IPS DF 6.9 (cell line): ENCODE measurements at places on chromosomes 5 and 9.
A peak's percentile ranks its signal among the peaks of the same experiment; 100 is the strongest.

- H3K4me1 ChIP-seq: no peaks in the 10 kb centered on the region
- H3K4me3 ChIP-seq: no peak overlapping the region
- no peak for DNase-seq
Measured at GRCh38 chr9:117101008-117101407, 313.8 kb downstream of the ASTN2 start.

DNA sequence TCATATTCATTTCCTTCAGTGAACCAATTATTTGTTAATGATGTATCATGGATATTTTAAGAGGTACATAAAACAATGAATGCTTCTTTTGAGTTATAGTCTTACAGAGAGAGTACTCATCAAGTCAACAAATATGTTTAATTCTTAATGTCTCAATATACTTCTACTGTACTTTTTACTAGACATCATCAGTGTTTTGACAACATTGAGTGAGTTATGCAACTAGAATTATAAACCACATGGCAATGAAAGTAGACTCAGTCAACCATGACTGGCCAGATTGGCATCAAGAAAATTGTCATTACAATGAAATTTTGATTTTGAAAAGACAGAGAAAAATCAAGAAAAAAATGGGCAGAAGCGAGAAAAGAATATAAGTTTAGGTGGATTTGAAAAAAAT lies 1248.1 kb upstream of the CDH18 start:
- no peaks in the 10 kb centered on the region for H3K4me1 ChIP-seq
- no peak overlapping the region for H3K4me3 ChIP-seq
- DNase-seq: no peak
- no peak overlapping the region for H3K27ac ChIP-seq

- no peak for DNase-seq
- no peak overlapping the region for H3K4me3 ChIP-seq
- H3K4me1 ChIP-seq: no peaks in the 10 kb centered on the region
- H3K36me3 ChIP-seq: no peaks in the 10 kb centered on the region
- no peak overlapping the region for H3K27ac ChIP-seq
- H3K27me3 ChIP-seq: no peaks in the 10 kb centered on the region
Measured at GRCh38 chr5:956941-957747, 51.5 kb upstream of the NKD2 start.

- no peak overlapping the region for H3K4me3 ChIP-seq
- DNase-seq: peak; percentile 31
- no peak overlapping the region for H3K27ac ChIP-seq
- no peaks in the 10 kb centered on the region for H3K4me1 ChIP-seq
Measured at GRCh38 chr5:36777105-36777757, 99.3 kb upstream of the NIPBL start.

GRCh38 chr9:33111631-33112030 lies 35.2 kb upstream of the SMU1 start:
- H3K4me1 ChIP-seq: 0 out of 2 replicates have a peak, but pooled peaks cover 3% of the 10 kb centered on the region
- H3K36me3 ChIP-seq: no peaks in the 10 kb centered on the region
- no peak overlapping the region for H3K27ac ChIP-seq
- no peak overlapping the region for H3K4me3 ChIP-seq
- no peaks in the 10 kb centered on the region for H3K27me3 ChIP-seq

DNA sequence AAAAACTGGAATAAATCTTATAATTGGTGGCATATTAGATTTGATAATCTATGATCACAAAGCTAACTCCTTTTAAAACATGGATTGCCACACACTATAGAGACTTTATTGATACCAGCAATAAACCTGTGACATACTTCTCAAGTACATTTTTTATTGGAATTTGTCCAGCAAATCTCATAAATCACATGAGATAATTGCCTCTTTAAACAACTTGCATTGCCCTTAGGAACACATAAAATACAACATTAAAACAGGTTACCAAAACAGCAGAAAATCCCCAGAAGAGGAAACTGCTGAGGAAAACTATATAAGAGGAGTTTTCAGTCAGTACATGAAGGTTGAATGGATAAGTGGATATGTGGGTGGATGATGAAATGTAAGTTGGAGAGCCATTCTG lies 124.6 kb downstream of the SNCAIP start:
- no peak overlapping the region for H3K4me3 ChIP-seq
- H3K27ac ChIP-seq: no peak overlapping the region
- no peaks in the 10 kb centered on the region for H3K4me1 ChIP-seq
- no peak for DNase-seq
- H3K27me3 ChIP-seq: no peaks in the 10 kb centered on the region

- no peaks in the 10 kb centered on the region for H3K4me1 ChIP-seq
- DNase-seq: no peak
- H3K36me3 ChIP-seq: no peaks in the 10 kb centered on the region
- no peak overlapping the region for H3K27ac ChIP-seq
- H3K27me3 ChIP-seq: no peaks in the 10 kb centered on the region
Measured at GRCh38 chr9:102642651-102643050, 352.5 kb upstream of the CYLC2 start.

- DNase-seq: no peak
- no peaks in the 10 kb centered on the region for H3K36me3 ChIP-seq
- H3K4me3 ChIP-seq: no peak overlapping the region
- H3K4me1 ChIP-seq: no peaks in the 10 kb centered on the region; the same call in 1 of the 2 replicates
- H3K27me3 ChIP-seq: peaks cover 18% of the 10 kb centered on the region
- H3K27ac ChIP-seq: no peak overlapping the region
Measured at GRCh38 chr5:139789845-139790189, 5.8 kb upstream of the PSD2 start.
